ENCODE measurements at places on chromosomes 3 and 15.

DNA sequence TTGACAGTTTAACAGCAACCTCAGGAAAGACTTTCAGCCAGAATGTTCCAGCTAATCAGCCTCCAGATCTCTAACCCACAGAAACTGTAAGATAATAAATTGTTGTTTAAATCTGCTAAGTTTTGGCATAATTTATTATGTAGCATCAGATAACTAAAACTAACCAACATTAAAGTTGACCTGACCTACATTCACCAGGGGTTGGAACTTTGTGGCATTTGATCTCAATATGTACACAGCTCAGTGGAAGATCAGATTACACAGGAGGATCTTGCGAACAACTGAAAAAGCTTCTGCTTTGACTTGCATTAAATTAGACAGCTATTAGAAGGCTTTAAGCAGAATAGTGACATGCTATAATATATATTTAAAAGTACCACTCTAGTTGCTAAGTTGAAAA is 91.4 kb upstream of the POU1F1 start:
- DNase-seq = no peak

- DNase-seq = no peak
These were observed 3.0 kb downstream of the MFAP1 start for GRCh38 chr15:43821505-43821904.

GRCh38 chr3:58329150-58329921 is 3.4 kb upstream of the PXK start:
- DNase-seq = no peak

- DNase-seq = no peak
These were observed 70.3 kb upstream of the SOX14 start for GRCh38 chr3:137693791-137694190.

- no peak for DNase-seq
These were observed 173.9 kb upstream of the LMCD1 start for GRCh38 chr3:8327739-8328138.

DNA sequence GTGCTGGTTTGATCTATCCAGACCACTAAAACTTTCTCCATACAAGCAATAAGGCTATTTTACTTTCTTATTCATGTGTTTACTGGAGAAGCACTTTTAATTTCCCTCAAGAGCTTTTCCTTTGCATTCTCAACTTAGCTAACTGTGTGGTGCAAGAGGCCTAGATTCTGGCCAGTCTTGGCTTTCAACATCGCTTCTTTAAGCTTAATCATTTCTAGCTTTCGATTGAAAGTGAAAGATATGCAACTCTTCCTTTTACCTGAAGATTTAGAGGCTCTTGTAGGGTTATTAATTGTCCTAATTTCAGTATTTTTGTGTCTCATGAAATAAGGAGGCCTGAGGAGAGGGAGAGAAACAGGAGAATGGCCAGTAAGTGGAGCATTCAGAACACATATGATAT is 234.8 kb upstream of the GADL1 start:
- no peak for DNase-seq

- DNase-seq = no peak
These were observed 118.3 kb downstream of the MTHFS start for GRCh38 chr15:79778378-79778990.

GRCh38 chr3:108183181-108183580 is 39.0 kb downstream of the IFT57 start:
- DNase-seq = no peak

- peak; percentile 49 for DNase-seq
These were observed 708 bp upstream of the GCHFR start for GRCh38 chr15:40762919-40763800.

DNA sequence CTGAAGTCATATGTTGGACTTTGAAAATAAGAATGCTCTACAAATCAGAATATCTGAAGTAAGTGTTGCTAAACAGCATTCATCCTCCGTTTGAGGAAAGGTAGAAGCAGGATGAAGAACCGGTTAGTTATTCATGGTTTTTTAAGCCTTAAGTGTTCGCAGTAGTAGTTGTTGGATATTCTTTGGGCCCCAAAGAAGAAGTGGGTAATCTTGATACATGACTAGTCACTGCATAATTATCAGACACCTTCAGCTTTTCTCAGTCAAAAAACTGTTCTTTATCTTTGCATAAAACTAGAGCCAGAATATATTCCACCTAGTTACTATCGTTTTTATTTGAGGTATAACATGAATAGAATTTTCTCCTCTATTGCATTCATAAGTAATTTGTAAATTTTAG is 13.8 kb downstream of the RAB5A start:
- DNase-seq = no peak

DNA sequence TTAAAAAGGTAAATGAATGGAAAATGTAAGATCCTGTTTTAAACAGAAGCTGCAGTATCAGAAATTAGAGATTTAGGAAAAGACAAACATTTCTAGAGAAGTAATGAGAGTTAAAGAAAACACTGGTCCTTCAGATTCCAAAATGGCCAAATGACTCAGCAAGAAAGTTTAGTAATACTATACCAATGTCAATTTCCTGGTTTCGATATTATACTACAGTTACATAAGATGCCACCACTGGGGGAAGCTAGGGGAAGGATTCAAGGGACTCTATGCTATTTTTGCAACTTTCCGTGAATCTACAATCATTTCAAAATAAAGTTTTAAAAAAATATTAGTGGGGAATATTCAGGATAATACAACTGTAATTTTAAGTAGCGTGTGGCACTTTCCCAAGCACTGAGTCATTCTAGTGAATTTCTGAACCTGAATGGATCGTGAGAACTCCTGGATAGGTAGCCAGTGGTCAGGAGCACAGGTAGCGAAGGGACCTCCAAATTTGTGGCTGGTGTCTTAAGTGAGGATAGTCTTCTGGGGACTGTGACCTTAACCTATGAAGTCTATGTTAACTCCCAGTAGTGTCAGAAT is 37.6 kb downstream of the TMCC1 start:
- DNase-seq = no peak

DNA sequence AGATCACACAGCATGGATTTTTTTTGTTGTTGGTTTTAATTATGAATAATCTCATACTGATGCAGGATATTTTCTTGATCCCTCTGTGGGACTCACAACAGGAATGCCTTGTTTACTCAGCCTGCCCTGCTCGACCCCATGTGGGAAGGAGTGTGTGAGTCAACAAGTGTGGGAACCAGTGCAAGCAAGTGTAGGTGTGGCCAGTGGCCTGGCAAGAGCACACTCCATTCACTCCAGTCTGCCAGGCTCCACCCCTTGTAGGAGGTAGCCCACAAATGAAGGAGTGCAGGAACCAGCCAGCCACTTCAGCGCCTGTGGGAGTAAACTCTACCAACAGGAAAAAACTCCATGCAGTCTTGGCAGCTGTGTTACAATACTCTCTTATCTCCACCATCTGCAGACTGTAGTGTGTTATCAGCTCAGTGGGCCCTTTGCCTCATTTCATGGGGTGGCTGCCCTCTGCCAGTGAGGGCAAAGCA is 393.6 kb downstream of the OTOL1 start:
- no peak for DNase-seq

DNA sequence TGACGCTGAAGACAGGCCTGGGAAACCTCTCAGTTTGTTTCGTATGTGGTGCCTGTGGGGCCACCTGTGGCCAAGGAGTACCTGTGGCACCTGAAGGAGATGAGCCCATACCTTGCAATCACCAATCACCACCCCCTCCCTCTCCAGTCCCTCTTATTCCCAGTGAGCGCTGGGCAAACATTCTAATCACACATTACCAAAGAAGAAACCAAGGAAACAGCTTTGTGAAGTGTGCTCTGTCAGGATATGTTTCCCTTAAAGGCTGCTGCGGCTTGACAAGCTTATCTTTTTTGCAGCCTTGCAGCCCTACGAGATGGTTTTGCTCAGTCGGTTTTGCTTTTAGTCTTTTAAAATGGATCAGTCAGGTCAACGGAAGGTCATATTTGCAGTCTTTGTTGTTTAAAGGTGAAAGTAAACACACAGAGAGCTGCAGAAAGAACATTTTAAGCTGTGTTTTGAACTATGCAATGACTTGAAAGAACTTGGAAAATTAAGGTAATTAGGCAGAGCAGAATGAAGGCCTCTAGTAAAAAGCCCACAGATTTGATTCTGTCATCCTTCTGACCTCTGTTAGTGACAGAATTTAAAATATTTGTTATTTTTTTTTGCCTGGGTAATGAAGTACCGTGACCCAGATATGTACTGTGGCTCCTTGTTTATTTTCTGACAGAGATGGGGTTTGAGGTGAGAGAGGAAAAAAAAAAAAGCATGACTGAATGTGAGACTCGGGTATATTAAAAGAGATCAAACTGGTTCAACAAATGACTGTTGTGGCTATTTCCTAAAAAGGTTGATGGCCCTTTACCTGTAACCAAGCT is 461.4 kb downstream of the NSUN3 start:
- DNase-seq = peak; percentile 21

- no peak for DNase-seq
These were observed 54.1 kb downstream of the TMEM44 start for GRCh38 chr3:194579091-194579606.

DNA sequence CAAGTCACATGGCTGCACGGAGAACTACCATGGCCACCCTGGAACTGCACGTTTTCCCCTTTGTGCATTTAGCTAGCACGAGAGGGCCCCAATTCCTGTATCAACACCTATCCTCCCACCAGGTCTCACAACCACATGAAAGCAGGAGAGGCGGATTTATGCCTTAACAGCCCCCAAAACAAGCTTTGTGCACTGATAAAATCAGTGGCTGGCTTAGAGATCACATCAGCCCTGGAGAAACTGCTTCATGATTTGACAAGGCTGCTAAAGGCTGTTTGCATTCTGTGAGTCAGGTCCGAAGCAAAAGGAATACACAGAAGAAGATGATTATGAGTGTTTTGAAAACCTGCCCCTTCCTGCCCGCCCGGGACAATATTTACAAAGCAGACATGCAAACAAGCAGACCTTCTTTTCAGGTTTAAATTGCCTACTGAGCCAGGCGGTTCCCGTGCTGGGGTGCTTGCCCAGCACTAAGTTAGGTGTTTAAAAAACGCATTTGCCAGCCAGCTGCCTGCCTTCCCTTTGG is 25.9 kb downstream of the CEMIP start:
- DNase-seq = peak; percentile 4

DNA sequence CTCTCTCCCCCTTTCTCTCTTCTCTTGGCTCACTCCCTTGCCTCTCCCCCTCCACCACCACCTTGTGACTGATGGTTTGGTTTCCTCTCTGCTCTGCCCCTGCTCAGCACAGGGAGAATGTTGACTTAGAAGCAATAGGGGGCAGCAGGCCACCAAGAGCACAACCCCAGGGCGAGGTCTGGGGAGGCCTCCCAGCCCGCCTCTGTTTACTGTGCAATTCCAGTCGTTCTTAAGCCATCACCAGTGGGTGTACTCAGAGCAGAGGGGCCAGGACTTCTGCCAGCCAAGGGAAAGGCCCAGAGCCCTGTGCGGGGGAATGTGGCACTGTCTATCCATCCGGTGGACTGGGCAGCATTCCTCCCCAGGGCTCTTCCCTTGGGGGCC is 5.7 kb upstream of the APEH start:
- DNase-seq = no peak

DNA sequence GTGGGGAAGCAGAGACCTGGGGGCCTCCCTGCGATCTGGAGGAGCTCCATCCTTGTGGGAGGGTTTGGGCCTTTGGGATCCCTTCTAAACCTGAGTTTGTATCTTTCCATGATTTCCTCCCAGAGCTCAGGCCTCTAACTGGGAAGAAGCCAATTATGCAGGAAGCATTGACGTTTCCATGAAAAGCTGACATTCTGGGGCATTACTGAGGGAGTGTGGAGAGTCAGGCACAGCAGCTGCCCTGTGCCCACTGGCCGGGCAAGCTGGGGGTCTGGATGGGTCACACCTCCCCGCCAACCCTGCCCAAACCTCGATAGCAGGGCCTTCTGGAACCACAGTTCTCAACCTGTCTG is 74.9 kb downstream of the EFCAB12 start:
- DNase-seq = no peak

DNA sequence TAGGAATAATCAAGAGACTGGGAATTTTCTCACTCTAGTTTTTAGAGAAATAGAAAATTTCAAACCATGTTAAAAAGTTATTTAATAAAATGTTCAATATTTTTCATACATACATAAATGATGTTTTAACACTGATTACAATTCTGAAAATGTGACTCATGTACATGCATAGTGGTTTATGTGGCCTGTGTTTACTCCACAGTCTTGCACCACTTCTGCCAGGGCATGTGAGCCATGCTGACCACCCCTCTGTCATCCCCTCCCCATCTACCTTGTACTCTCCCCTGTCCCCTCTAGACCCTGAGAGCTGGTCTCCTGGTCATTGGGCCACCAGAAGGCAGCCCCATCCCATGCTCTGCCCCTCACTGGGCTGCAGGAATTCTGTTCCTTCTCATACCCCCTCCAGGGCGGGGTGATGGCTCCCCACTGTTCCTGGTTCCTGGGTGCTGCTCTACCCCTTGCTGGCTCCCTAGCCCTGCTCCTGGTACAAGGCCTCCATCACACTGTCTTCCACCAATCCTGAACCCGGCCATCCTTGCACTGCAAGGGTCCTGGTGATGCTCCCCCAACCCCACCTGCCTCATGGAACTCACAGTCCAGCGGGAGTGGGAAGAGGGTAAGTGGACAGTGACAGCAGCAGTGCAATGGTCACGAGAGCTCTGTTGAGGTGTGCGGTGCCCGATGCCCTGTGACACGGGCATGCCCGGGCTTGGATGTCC is 24.2 kb upstream of the SLC41A3 start:
- DNase-seq = no peak

GRCh38 chr3:71035314-71035713 is 548.2 kb downstream of the FOXP1 start:
- DNase-seq = no peak

- DNase-seq = no peak
These were observed 33.1 kb downstream of the CP start for GRCh38 chr3:149188494-149188893.

DNA sequence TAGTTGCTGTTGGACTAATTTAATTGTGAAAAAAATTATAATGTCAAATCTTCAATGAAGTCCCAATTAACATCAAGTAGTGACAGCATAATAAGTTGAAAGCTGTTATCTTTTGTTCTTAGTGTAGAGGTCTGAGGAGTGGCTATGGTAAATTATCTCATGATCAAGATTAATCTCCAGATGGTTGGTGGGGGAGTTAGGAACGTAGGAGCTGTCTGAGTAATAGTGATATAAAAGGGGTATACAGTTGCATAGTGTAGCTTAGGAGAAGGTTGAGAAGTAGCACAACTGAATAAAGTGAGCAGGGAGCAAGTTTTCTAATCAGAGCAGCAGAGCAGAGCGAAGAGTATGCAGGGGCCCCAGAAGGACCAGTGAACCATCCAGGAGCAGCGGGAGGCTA is 19.5 kb downstream of the TMOD2 start:
- no peak for DNase-seq

Data from NCI-H1092 treated with DMSO at 0.1 percent for 48 hours (cell line).